ENCODE measurements at places on chromosomes 7 and 10.

DNA sequence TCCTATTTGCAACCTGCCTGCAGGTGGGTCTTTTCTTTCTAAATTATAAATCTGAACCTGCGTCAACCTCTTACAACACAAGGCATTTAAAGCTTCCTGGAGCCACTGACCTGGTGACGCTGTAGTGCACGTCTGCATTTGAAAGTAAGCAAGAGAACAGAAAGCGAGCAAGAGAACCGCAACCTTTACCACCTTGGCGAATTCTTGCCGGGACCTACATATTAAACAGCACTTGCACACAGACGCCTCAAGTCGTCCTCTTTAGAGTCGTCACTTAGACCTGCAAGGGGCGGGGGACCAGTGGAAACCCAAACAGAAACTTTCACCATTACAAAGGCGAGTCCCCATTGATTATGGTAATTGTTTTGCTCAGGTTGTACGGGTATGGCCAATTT is 9.5 kb downstream of the GLI3 start:
- peak; percentile 48 for DNase-seq

- DNase-seq: no peak
These were observed 17.7 kb upstream of the EXOC4 start for GRCh38 chr7:133234961-133235875.

DNA sequence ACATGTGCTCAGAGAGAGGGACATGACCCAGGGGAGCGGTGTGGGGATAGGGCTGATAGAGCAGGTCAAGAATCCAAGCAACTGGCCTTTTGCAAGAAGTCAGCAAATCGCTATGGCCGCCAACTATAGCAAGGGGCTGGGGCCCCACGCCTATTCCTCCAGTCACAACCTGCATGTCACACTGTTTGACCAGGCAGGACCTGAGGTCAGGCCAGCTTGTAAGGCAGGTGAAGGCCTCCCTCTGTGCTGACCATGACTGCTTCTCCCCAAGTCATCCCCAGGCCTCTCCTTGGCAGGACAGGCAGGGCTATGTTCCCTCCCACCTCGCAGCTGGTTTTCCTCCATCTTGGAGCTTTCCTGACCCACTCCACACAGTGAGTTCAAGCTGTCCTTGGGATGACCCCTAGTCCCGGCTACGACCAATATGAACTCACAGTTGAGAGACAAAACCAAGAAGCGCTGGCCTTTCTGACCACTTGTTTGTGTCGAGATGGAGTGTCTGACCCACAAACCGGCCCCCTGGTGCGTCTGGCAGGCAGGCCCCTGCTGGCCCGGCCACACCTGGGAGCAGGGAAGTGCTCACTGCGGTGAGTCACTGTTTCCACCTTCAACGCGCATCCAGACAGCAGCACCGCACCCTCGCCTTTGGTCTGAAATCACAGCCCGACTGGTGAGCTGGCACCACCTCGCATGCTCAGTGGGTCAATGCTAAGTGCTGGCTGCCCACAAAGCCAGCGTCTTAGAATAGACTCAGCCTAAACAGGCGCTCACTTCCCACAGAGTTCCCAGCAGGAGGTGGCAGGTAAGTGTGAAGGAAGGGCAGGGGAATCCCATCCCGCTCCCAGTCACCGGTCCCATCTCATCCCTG is 81.4 kb downstream of the VWA2 start:
- no peak for DNase-seq

- DNase-seq: no peak
These were observed 290.6 kb downstream of the PARD3 start for GRCh38 chr10:34524369-34525091.

GRCh38 chr10:86708783-86709380 is 40.6 kb downstream of the LDB3 start:
- DNase-seq: no peak

- no peak for DNase-seq
These were observed 2.6 kb upstream of the SP4 start for GRCh38 chr7:21425290-21425689.

DNA sequence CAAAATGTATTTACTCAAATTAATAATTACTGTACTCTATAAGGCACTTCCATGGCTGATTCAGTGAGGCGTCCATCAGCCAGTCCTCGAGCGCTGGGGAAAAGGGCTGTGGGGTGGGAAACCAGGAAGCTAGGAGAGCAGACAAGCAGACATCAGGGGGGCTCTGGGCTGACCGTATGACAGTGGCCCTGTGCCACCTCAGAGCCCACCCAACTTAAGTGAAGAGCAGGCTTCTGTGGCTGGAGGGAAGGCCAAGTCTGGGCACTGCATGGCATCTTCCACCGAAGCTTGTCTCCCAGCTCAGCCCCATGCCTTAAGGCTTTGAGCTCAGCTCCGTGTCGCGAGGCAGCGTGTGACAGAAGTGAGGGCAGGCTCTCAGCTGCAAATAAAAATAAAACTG is 464.5 kb upstream of the ZMIZ1 start:
- DNase-seq: no peak

DNA sequence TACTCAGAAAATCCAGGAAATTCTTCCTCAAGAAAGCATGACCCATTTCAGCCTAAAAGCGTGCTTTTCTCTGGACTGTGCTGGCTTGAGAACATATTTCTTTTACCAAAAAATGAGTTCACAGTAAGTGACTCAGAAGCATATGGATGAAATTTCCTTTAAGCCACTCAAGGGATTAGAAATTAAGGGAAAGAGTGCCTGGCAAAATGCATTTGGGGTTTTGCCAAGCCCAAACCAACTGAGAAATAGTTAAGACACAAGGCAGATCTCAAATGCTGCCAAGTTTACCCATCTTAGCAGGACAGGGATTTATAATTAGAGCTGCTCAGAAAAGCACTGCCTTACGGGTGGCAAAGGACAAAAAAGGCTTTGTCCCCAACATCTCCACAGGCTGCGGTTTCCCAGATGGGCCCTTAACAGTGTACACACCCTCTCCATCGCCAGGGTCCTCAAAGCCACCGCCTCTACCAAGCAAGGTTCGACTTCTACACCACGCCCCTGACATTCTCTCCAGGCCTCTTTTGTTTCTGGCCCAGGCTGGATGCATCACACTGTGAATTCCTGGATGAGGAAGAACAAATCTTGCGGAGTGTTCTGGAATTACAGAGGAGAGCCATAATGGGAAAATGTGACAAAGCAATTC is 30.1 kb upstream of the CDHR3 start:
- DNase-seq: no peak

GRCh38 chr7:102410123-102410522 is 14.0 kb downstream of the PRKRIP1 start:
- no peak for DNase-seq

- DNase-seq: no peak
These were observed 13.3 kb upstream of the EXOC6 start for GRCh38 chr10:92834986-92835385.

- DNase-seq: peak; percentile 71
These were observed 2.2 kb downstream of the MAFK start for GRCh38 chr7:1532456-1533254.

DNA sequence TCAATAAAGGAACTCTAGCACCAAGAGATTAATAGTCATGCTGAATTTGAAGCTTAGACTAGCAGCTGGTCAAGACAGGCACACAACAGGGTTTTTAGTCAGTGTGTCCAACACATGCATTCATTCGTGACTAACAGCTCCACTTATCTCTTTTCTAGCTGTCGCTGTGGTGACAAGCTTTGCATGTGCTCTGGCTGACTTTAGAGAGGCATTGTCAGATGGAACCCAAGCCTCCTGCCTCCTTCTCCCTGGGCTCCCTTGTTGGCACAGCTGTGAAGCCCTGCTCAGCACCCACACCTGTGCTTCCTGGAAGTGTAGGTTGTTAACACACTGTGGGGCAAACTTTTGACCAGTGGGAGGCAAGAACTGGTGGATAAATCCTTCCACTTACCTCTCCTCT is 9.8 kb upstream of the AGK start:
- DNase-seq: no peak

Measured in activated CD8-positive, alpha-beta memory T cell treated with anti-CD3 and anti-CD28 coated beads, Interleukin-2, amount 50 U/mL, for 48 hours (primary cell).